Lower leg skin (tissue), 4 donors: ENCODE measurements at places on chromosomes 12 and 14. TPM values are rescaled to one million over a fixed set of nuclear protein-coding genes. Genes with fewer than 3 reads are reported as not detected.

The SDSL gene
- 1.4 TPM for total RNA-seq

The KLRC2 gene
- not detected for total RNA-seq

GRCh38 chr12:115402443-115403180, 718.6 kb upstream of the TBX3 start:
- no peak for DNase-seq

The FAM186B gene
- total RNA-seq, result 0.21 TPM

DNA sequence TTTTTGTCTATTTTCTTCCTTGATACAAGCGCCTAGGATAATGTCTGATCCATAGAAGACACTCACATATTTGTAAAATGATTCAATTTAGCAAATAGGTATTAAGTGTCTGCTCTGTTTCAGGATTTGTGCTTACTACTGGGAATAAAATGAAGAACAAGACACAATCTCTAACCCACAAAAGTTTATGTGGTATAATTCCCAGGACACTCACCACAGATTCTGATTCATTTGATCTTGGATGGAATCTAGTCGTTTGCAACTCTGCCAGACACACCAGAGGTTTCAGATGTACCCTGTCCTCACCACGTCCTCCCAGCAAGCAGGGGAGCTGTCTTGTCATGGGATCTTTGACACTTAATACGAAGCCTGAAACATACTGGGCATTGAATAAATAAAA, 208.3 kb downstream of the LRIG3 start:
- DNase-seq, result no peak

GRCh38 chr14:99838639-99839134, 45.5 kb downstream of the EML1 start:
- no peak for DNase-seq

The HCAR2 gene
- total RNA-seq, result 47.2 TPM

GRCh38 chr14:102213984-102214658, 74.4 kb downstream of the WDR20 start:
- DNase-seq, result no peak

The ATL1 gene
- 9.9 TPM for total RNA-seq

- DNase-seq, result no peak
Measured at GRCh38 chr14:57735276-57735675, 130.6 kb downstream of the SLC35F4 start.

DNA sequence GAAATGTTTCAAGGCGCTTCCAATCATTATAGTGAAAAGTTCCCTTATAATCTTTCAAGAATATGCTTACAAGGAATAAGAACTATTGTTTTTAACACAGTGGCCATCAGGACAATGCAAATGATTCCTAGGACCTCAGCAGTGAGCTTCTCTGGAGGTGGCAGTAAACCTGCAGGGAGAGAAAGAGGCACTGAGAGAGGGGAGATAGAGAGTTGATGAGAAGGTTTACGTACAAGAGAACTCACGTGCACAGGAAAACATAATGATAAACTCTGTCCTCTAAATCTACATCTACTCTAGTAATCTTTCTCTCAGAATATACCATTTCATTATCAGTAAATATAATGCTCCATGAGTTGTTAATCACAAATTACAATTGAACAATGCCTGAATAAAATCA, 715 bp downstream of the KLRC4 start:
- DNase-seq, result no peak

DNA sequence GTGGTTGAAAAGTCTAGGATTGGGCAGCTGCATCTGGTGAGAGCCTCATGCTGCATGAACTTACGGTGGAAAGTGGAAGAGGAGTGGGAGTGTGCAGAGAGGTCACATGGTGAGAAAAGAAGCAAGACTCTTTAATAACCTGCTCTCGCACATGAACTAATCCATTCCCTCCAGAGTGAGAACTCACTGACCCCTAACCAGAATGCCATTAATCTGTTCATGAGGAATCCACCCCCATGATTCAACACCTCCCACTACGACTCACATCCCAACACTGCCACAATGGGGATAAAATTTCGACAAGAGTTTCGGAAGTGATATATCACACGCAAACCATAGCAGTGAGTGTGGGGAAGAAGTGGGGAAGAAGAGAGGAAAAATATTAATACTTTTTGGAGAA, 377.4 kb downstream of the NAV3 start:
- DNase-seq, result no peak

The CDH24 gene
- total RNA-seq, result 3.0 TPM

GRCh38 chr12:66653796-66654195, 25.1 kb downstream of the GRIP1 start:
- DNase-seq, result no peak

GRCh38 chr14:57391517-57392195, 1.3 kb downstream of the NAA30 start:
- DNase-seq, result no peak

- DNase-seq, result no peak
Measured at GRCh38 chr14:100146531-100147091, 12.8 kb downstream of the DEGS2 start.

GRCh38 chr12:52147367-52147963, 44.3 kb downstream of the KRT80 start:
- peak; percentile 93 for DNase-seq

GRCh38 chr14:38171197-38171596, 36.5 kb upstream of the SSTR1 start:
- no peak for DNase-seq

GRCh38 chr12:27252934-27253333, 8.8 kb downstream of the STK38L start:
- no peak for DNase-seq

GRCh38 chr12:337039-337438, 52.1 kb downstream of the KDM5A start:
- no peak for DNase-seq

The IL22 gene
- not detected for total RNA-seq

DNA sequence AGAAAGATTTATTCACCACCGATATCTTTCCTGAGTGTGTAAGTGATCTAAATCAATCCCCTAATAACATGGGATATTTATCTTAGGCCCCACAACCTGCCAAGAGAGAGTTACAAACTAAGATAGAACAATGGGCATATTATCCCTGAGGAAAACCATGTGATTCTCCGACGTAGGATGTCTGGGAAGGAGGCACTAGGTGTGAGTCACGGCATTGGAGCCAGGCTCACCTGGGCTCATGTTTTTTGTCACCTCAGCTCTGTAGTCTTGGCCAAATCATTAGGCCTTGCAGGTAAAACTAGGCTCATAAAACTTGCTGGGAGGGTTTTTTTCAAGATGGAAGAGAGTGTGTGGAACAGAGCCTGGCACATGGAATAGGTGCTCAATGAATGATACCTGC, 129.7 kb upstream of the PLEKHG7 start:
- no peak for DNase-seq

DNA sequence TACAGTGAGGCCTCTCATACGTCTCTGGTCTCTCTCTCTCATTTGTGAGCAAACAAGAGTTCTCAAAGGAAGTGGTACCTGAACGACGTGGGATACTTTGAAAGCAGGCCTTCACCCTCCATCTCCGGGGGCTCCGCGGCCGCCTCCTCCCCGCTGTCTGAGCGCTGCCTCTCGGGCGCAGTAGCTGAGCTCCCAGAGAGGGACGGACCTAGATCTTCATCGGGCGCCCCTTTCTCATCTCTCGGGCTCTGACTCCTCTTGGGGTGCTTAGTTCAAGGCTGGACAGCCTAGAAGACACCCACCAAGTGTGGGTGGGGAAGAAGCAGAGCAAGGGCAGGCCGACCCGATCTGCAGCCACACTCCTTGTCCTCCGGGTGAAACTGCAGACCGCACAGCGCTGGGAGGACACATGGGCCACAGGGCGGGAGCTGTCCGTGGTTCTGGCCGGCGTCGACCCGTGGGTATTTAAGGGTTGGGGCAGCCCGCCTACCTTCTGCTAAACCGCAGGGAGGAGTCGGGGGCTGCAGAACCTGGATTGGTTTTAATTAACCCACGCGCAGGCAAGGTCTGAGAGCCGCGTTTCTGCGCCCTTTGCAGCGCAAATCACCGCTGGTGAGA, 92.7 kb downstream of the PAH start:
- DNase-seq, result peak; percentile 82

The TAPBPL gene
- 15.4 TPM for total RNA-seq

The NTS gene
- not detected for total RNA-seq

DNA sequence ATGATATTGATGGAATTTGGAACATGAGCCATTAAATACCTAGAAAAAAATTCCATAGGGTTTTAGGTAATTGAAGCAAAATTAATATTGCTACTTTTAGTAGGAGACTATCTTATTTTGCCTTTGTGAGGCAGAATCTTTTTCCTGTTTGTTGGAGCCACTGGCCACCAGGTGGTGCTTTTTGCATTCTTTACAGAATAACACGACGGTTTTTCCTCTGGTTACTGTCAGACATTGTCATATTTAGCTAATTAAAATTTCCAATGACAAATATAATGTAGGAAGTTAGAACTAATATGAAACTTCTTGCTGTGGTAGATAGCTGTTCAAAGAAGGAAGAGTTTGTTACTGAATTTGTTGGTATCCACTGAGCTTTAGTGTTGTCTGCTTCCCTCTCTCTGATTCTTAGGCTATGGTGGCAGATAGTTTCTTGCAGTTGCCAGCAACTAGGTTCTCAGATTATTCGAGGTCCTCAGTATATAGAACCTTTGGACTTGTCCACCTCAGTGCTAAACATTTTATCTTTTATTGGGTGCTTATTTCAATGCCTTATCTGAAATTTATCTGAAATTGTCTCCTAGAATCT, 25.7 kb downstream of the RAB21 start:
- DNase-seq, result no peak

DNA sequence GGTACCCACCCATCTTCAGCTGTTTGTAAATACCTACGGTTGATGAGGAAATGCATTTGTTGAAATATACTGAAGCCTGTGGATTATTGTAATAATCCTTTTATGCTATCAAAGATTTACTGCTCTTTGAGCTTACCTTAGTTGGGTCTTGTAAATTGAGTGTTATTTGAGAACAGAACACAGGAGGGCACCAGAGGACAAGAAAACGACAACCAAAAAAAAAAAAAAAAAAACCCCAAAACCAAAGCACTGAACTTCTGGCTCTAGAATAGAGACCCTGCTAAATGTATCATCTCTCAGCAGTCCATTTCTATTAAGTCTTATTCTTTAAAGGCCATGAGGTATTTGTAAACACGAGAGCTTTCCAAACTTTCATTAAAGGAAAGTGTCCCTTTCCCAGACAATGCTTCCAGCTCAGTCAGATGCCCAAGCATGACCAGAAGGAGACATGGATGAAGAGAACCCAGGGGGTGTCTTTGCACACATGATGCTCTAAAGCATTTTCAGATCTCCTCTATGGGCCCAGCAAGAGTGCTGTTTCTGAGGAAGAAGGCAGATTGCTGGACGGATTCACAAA, 763.9 kb downstream of the NRXN3 start:
- DNase-seq, result no peak

DNA sequence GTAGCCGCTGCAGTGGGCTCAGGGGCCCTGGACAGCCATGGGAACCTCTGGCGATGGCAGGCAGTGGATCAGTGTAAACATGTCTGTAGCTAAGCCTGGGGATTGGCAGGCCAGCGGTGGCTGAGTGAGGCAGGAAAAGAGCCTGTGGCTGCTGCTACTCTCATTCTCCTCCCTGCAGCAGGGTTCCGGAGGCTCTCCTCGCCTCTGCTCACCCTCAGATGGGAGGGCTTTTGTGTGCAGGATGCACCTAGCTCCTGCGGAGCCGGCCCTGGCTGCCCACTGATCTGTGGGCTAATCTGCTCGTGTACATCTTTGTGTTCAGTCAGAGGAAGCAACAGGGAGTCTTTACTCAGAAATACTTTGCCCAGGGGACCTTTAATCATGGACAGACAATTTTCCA, 59.5 kb downstream of the GALNT8 start:
- DNase-seq, result no peak

DNA sequence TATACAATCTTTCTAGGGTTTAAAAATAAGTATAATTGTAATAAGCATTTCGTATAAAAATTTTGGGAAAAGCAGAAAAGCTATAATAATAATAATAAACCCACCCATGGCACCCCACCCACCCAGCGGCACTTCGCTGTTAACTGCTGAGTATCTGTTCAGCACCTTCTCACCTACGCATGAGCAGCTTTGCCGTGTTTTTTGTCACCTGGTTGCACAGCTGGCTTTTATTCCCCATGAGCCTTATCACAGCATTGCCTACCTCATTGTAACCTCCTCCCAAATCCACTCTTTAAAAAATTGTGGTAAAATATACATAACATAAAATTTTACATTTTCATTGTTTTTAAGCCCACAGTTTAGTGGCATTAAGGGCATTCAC, 34.7 kb downstream of the CYP46A1 start:
- DNase-seq, result no peak

- DNase-seq, result no peak
Measured at GRCh38 chr14:68568907-68569897, 223.7 kb downstream of the ZFP36L1 start.

DNA sequence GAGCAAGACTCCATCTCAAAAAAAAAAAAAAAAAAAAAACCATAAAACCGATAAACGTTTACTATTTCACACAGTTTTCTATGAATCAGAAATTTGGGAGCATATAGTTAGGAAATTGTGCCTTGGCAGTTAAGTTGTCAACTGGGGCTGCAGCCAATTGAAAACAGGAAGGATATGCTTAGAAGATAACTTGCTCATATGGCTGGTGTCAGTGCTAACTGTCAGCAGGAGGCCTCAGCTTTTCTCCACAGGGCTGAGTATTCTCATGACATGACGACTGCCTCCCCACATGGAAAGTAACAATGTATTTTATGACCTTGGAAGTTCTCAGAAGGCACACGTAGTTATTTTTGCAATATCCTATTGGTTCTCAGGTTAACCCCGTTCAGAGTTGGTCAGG, 29.6 kb upstream of the OR5AU1 start:
- no peak for DNase-seq

DNA sequence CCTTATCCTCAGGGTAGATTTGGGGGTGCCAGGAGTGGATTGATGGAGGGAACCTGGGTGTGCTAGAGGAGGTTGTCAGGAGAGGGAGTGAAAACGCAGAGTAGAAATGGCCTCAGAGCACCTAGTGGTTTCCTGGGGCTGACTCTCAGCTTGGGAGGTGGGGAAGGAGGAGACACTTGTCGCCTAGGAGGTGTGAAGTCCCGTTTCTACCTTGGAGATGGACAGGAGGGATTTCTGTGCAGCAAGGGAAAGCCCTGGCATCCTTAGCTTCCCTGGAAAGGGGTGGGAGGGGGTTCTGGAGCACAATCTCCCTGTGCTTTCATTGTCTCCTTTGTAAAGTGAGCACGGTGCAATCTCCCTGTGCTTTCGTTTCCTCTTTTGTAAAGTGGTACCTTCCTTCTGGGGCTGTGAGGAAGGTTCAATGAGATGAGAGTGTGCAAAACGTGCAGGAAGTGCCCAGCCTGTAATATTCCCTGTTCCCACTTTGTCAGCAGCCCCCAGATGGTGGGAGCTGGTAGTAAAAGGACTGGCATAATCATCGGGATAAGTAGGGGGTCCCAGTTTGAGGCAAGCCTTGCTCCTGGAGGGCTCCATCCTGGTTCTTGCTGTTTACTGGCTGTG, 1.6 kb downstream of the OAS3 start:
- DNase-seq, result no peak

The KRT79 gene
- total RNA-seq, result 259 TPM

DNA sequence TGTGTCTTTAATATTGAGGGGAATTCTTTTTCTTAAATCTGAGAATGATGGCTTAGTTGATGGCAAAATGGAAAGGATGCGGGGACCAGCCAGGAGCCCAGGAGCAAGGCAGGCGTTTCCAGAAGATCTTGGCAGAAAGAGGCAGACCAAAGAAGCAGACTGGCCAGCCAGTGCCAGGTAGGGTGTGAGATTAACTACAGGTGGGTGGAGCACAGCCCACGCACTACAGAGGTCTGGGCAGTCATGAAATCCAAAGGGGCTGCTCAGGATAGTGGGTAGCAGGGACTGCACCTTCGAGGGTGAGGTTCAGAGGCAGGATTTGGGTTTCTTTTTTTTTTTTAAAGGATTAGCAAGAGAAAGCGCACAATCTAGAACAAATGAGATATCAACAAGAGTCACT, 17.7 kb upstream of the PCNX1 start:
- DNase-seq, result no peak
